ENCODE measurements at places on chromosomes 2 and 18.

GRCh38 chr2:22209545-22209944 is 1085.8 kb downstream of the TDRD15 start:
- no peak for DNase-seq

DNA sequence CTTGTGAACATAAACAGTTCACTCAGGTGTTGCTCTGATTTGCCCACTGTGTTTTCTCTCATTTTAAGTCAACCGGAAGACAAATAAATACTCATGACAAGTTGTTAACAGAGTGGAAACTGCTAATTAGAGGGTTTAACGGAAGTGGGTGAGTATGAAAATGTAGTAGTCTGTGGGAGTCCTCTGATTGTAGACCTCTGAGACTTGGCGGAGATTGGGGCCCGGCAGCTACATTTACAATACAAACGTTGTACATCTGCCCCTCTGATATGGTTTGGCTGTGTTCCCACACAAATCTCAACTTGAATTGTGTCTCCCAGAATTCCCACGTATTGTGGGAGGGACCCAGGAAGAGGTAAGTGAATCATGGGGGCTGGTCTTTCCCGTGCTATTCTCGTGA is 107.3 kb upstream of the FAM98A start:
- DNase-seq, result no peak

GRCh38 chr2:2107627-2108026 is 223.4 kb downstream of the MYT1L start:
- no peak for DNase-seq

GRCh38 chr18:58344861-58345463 is 283.9 kb downstream of the ALPK2 start:
- no peak for DNase-seq

DNA sequence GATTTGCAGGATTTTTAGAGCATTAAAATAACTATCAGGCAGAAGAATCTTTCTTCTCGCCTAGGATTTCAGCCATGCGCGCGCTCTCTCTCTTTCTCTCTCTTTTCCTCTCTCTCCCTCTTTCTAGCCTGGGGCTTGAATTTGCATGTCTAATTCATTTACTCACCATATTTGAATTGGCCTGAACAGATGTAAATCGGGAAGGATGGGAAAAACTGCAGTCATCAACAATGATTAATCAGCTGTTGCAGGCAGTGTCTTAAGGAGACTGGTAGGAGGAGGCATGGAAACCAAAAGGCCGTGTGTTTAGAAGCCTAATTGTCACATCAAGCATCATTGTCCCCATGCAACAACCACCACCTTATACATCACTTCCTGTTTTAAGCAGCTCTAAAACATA is 137.0 kb downstream of the MEIS1 start:
- DNase-seq, result no peak

- no peak for DNase-seq
Observed at GRCh38 chr18:21359746-21360145, 117.7 kb downstream of the GREB1L start.

GRCh38 chr18:22682720-22683119 is 250.4 kb upstream of the RBBP8 start:
- no peak for DNase-seq

DNA sequence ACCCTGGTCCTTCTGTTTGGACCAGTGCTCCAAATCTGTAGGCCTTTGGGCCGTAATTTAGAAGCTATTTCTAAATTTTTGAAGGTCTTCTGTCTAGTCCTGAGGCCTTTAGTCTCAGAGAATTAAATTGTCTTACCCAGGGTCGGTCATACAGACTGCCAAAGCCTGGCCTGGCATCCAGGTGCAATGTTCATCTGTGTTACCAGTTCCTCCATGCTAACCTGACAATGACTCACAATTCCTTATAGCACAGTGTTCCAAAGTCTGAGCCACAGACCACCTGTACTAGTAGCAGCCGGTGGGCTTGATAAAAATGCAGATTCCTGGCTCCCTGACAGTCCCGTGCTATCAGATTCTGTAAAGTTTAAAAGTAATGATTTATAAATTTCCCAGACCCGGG is 77.7 kb upstream of the MAP4K3 start:
- DNase-seq, result no peak

DNA sequence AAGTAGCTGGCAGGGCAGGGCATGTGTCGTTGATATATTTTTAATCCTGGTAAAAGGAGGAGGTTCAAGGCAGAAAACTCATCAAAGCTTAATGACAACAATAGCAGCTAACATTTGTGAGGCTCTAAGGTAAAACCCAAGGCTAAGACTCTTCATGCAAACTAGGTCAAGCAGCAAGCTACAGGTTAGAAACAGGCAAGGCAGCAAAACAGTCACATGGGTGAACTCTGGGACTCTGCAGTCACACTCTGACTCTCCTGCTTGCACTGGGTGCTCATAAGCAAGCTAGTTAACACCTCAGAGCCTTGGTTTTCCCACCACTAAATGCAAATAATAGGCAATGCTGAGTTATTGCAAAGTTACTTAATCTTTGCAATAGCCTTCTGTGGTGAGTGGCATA is 7.9 kb downstream of the IL1RN start:
- DNase-seq, result no peak

DNA sequence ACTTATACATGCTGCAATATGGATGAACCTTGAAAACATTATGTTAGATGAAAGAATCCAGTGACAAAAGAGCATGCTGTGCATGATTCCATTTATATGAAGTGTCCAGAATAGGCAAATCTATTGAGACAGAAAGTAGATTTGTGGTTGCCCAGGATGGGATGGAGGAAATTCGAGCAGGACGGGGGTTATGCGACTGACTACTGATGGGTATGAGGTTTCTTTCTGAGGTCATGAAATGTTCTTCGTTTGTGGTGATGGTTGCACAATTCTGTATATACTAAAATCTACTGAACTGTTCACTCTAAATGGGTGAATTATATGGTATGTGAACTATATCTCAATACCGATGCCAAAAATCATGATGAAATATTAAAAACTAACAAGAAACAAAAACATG is 18.9 kb upstream of the MTERF4 start:
- no peak for DNase-seq

DNA sequence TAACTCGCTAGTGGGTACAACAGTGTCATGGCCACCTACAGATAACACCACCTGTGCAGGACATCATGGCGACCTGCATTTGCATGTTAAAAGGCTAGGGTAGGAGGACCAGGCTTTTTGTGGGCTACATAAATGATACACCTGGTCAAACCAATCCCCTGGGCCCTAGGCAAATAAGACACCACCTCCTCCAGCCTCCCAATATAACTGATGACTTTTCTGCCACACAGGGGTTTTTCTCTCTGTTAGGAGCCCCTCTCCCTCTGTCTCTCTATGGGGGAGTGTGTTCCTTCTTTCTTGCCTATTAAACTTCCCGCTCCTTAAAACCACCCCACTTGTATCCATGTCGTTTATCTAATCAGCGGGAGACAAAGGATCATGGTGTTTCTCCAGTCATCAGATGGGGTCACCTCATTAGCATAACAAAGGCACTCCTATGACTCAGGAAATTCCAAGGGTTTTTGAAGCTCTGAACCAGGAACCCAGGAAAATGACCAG is 10.8 kb upstream of the BUB1 start:
- DNase-seq, result no peak

- no peak for DNase-seq
Observed at GRCh38 chr2:46708492-46708891, 207.1 kb downstream of the MCFD2 start.

GRCh38 chr2:147998203-147998602 is 22.3 kb downstream of the ORC4 start:
- no peak for DNase-seq

GRCh38 chr2:96903318-96903717 is 33.4 kb upstream of the SEMA4C start:
- no peak for DNase-seq

DNA sequence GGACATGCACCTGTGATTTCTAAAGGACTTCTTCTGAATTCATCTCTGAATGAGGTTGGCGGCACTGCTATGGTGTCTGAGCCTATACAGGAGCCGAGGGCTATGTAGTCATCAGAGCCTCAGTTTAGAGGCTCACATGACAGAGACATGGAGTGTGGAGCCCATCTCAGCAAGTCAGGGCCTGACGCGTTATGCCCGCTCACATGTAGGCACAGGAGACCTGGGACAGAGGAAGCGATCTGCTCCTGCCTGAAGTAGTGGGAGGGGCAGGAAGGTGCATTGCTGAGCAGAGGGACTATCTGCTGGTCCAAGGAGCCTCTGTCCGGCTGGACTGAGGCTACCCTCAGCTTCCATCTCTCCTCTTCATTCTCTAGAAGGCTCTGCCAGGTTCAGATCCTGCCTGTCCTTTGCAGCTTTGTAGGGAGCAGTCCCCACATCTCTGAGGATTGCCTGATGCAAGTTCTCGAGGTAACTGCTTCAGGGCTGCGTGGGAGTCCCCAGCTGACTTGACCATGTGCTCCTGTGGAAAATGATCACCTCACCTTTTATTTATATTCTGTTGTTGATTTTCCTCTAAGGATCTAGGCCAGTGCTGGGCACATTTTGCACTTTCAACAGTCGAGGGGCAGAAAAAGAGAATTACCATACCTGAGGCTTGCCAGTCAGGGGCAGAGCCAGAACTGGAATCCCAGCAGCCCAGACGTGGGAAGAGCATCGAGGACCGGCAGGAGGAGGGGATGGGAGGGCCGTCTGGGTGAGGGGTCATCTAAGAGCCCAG is 16.6 kb downstream of the KLHL29 start:
- DNase-seq, result no peak

DNA sequence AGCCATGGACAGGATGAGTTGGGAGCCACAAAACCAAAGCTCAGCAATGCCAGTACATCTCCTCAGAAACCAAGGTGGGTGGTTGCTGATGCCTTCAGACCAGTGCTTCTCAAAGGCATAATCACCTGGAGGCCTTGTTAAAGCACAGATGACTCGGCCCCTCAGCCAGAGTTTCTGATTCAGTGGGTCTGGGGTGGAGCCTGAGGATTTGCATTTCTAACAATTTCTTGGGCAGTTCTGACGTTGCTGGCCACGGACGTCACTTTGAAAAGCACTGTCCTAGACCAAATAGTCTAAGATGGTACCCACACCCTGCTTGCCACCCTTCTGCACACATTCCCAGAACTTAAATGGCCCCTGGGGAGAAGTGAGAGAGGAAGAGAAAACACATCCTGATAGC is 24.1 kb upstream of the CDH2 start:
- DNase-seq, result no peak

DNA sequence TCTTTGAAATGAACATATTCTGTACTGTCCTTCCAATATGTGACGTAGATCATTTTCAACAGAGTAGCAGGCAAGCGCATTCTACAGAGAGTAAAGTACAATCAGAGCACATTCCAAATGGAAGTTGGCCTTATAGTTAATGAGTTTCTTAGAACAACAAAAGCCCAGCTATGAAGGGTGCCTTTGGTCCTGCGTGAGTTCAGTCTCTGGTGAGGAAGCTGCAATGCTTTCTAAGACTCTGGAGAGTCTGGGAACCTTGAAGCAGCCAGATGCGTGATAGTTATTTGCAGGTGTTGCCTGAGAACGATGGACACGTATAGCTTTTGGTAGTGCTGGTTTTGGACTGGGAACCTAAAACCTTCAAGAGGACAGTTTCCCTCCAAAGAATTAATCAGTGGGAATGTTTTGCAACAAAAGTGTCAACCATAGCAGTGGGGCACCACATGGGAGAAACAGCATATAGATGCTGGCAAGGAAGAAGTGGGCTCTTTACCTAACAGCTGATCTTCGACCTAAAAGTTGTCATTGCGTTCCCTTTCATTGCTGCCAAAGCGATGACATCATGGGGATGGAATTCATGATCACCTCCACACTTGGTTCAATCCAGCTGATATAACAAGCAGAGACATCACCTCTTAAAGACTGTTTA is 9.3 kb upstream of the SNORC start:
- DNase-seq, result no peak

DNA sequence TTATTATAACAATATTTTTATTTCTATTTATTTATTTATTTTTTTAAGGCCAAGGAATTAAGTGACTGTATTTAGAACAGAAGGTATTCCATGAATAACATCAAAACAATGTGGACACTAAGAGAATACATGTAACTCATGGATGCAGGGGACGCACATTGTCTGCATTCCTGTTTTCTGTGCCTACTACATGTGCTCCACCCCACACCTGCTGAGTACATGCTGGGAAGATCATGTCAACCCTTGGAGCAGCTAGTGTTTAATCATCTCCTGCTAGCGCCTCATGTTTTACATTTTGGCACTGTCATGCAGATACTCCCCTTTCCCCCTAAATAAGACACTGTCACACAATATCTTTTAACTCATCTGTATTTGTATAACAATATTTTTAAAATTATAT is 29.3 kb downstream of the DPYSL5 start:
- no peak for DNase-seq

- no peak for DNase-seq
Observed at GRCh38 chr18:53819174-53819573, 405.3 kb downstream of the MBD2 start.

DNA sequence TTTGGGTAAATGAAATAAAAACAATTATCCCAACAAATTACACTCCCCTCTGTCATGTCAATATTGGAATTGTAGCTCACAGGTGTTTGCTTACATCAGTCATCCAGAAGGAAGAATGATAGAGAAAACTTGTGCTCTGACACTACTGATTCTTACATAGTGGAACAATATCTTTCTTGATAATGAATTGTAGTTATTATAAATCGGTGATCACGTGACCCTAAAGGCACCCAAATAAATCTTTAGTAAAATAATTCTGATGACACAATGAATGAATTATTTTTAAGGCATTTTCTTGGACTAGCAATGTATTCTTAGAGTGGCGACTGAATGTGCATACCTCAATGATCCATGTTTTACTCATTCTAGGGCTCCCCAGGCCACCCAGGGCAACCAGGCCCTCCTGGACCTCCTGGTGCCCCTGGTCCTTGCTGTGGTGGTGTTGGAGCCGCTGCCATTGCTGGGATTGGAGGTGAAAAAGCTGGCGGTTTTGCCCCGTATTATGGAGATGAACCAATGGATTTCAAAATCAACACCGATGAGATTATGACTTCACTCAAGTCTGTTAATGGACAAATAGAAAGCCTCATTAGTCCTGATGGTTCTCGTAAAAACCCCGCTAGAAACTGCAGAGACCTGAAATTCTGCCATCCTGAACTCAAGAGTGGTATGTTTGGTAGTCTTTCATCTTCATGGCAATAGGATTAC is 34.5 kb downstream of the COL3A1 start:
- no peak for DNase-seq

DNA sequence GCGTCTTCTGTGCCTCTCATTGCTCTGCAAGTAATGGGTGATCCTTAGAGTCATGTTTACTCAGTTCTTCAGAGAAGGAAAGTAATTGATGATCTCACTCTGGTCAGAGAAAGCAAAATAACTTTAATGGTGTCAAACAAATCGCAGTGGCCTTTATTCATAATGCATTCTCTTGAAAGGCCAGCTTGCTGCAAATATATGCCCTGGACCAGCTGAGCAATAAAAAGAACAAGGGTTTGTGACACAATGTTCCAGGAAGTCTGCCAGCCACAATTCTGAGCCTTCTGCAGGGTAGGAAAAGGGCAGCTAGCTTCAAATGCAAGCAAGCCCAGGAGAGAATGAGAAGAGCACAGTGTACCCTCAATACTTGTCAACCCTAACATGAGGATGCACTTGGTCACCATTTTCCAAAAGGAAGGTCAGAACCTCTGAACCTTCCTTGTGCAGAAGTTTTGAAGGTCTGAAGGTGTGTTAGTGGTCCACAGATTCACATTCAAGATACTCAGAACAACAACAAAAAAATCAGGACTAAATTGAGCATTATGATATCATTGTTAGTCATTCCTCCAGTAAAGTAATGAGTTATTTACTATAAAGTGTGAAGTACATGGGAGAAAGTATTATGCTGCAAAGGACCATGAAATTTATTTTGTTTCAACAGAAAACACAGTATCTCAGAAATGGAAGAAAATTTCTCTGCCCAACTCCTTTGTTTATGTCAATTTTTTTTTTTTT is 355.6 kb downstream of the PAX3 start:
- DNase-seq, result no peak
